ENCODE measurements at places on chromosomes 5 and 9. TPM values are rescaled to one million over a fixed set of nuclear protein-coding genes. Genes with fewer than 3 reads are reported as not detected.

The SPINK6 gene
- not detected for total RNA-seq

The LCN15 gene
- total RNA-seq = not detected

The ITGA1 gene
- 28.9 TPM for total RNA-seq

The DRD1 gene
- total RNA-seq = not detected

The SSNA1 gene
- 109 TPM for total RNA-seq

The PRUNE2 gene
- 67.7 TPM for total RNA-seq

The COL15A1 gene
- 5.9 TPM for total RNA-seq

The OR1L6 gene
- total RNA-seq = not detected

The DEPDC1B gene
- 13.6 TPM for total RNA-seq

The RNF180 gene
- total RNA-seq = 4.0 TPM

The UGT3A2 gene
- total RNA-seq = not detected

The ADRA1B gene
- total RNA-seq = 0.56 TPM

The PCDHB5 gene
- total RNA-seq = 3.1 TPM

The TOR4A gene
- total RNA-seq = 31.1 TPM

The CCDC69 gene
- total RNA-seq = 2.8 TPM

The EGFLAM gene
- total RNA-seq = 26.1 TPM

The ACTBL2 gene
- total RNA-seq = 0.19 TPM

The AIF1L gene
- total RNA-seq = 0.58 TPM

The PRLR gene
- total RNA-seq = under 0.01 TPM

The SOHLH1 gene
- not detected for total RNA-seq

Measured in regular cardiac myocyte (primary cell).